ENCODE measurements at places on chromosomes 16 and 17. TPM values are rescaled to one million over a fixed set of nuclear protein-coding genes. Genes with fewer than 3 reads are reported as not detected.

- H3K27me3 ChIP-seq = no peaks in the 10 kb centered on the region
- no peak overlapping the region for H3K27ac ChIP-seq
- DNase-seq = no peak
- H3K4me3 ChIP-seq = no peak overlapping the region
These were observed 206.2 kb downstream of the ANKFN1 start for GRCh38 chr17:56359518-56359917.

Gene TERB1
- 0.18 TPM for total RNA-seq

DNA sequence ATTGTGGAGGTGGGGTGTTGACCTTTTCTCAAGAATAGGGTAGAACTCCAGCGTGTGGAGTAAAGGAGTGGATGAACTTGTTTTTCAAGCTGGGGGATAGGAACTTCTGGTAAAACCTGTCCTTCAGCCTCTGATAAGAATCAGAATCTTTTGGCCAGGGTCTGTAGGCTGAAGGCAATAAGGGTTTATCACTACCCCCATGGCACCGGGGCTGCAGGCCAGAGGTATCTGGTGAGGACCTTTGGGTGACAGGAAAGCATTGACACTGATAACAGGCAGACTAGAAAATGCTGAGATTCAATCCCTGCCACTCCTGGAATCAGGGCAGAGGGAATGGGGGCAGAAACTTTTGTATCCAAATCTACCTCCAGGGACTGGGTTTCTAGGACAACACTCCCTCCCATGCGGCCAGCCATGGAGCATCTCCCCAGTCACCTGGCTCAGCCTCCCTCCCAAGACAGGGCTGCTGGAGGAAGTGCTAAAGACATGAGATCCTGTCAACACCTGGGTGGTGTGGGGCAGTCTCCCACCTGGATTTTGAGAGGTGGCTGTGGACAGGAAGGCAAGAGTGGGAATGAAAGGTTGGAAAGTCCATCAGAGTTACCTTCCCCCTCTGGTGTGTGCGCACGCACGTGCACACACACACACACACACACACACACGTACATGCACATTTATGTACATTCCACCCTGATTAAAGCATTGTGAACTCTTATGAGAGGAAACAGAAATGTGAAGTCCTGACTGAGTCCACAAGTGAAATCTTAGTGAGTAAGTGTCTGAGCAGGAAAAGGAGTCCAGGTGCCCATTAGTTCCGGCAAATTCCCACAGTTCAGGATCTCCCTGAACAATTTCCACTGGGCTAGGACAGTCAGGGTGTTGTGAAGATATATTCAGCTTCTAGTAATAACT lies 53.1 kb upstream of the MARCHF10 start:
- no peak overlapping the region for H3K4me3 ChIP-seq
- no peaks in the 10 kb centered on the region for H3K36me3 ChIP-seq
- H3K4me1 ChIP-seq = no peaks in the 10 kb centered on the region
- H3K27ac ChIP-seq = no peak overlapping the region

DNA sequence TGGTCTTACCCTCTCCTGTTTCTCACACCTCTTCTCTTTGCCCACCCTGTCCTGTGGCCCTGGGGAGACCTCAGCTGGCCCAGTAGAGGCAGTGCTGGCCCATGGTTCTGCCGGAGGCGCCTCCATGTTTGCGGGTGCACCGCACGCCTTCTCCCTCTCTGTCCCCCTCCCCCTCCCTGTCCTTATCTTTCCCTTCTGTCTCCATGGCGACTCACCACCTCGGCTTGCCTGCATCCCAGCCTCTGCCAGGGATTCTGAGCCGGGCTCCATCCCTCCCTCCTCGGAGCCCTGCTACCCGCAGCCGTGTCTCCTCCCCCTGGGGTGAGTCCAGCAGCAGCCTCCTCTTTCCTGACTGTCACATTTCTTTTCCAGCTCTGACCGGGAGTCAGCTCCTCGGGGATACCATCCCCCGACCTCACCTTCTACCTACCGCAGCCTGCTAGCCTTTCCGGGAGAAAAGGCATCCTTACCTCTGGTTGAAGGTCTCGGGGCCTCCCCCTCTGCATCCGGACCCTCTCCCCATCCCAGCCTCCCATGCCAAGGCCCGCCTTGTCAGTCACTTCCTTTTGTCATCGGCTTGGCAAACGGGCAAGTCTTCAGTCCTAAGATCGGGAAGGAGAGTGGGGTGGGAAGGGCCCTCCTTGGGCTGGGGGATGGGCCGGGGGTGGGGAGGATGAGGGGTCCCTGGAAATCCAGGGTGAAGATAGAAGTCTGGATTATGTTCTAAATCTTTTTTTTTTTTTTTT lies at the start of gene RNF112:
RNF112 (plus strand) TSS at position 358 of the 746 bp plus-strand sequence; CDS start at position 535, 177 bp downstream.
- no peak for DNase-seq
- no peak within 1 kb of the TSS for H3K4me3 ChIP-seq
- peaks cover 3% of the 10 kb centered on the region for H3K27me3 ChIP-seq
- no peaks in the 10 kb centered on the region for H3K36me3 ChIP-seq
- H3K4me1 ChIP-seq = peaks cover 7% of the 10 kb centered on the region

GRCh38 chr17:8072729-8073461 lies 14.6 kb downstream of the ALOX12B start:
- no peak overlapping the region for H3K27ac ChIP-seq
- H3K36me3 ChIP-seq = no peaks in the 10 kb centered on the region
- H3K4me1 ChIP-seq = peaks cover 12% of the 10 kb centered on the region
- H3K4me3 ChIP-seq = peak overlapping the region; percentile 53
- no peak for DNase-seq
- peaks cover 92% of the 10 kb centered on the region for H3K27me3 ChIP-seq

Gene OR1F1
- total RNA-seq = not detected

GRCh38 chr17:61770752-61771533 lies 92.4 kb downstream of the BRIP1 start:
- H3K27me3 ChIP-seq = no peaks in the 10 kb centered on the region
- DNase-seq = no peak
- no peak overlapping the region for H3K27ac ChIP-seq
- no peak overlapping the region for H3K4me3 ChIP-seq
- peaks cover 16% of the 10 kb centered on the region for H3K4me1 ChIP-seq

Gene SEPTIN12
- total RNA-seq = not detected

- H3K4me1 ChIP-seq = peaks cover 33% of the 10 kb centered on the region
- peaks cover 2% of the 10 kb centered on the region for H3K27me3 ChIP-seq
- H3K4me3 ChIP-seq = no peak overlapping the region
- no peaks in the 10 kb centered on the region for H3K36me3 ChIP-seq
- no peak for DNase-seq
These were observed 153.4 kb upstream of the GSE1 start for GRCh38 chr16:85459529-85460251.

- H3K36me3 ChIP-seq = peaks cover 55% of the 10 kb centered on the region
- H3K4me1 ChIP-seq = peaks cover 18% of the 10 kb centered on the region
- H3K27me3 ChIP-seq = no peaks in the 10 kb centered on the region
- DNase-seq = peak; percentile 67
These were observed 9.8 kb upstream of the LASP1NB start for GRCh38 chr17:38915639-38915995.

Gene B3GNT9
- 44.9 TPM for total RNA-seq

DNA sequence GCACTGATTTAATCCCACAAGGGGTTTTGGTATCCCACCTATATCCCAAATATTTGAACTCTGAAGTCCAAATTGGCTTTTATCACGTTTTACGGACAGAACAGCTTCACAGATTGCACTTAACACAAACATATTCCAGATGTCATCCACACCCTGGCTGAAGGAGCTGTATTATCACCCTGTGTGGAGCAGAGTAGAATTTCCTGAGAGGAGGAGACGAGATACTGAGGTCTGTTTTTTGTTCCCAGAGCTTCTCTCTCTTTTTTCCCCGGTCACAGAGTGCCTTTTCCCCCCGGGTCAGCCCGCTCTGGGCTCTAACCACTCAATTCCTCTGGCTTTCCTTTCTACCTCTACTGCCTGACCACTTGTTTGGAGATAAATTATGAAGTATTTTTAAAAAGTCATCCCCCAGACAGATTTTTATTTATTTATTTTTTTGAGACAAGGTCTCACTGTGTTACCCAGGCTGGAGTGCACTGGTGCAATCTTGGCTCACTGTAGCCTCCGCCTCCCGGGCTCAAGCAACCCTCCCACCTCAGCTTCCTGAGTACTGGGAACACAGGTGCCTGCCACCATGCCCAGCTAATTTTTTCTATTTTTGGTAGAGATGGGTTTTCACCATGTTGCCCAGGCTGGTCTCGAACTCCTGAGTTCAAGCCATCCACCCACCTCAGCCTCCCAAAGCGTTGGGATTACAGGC lies 30.7 kb downstream of the DNAH2 start:
- H3K27me3 ChIP-seq = no peaks in the 10 kb centered on the region
- no peak overlapping the region for H3K4me3 ChIP-seq
- DNase-seq = no peak
- no peaks in the 10 kb centered on the region for H3K36me3 ChIP-seq
- H3K4me1 ChIP-seq = peaks cover 30% of the 10 kb centered on the region

DNA sequence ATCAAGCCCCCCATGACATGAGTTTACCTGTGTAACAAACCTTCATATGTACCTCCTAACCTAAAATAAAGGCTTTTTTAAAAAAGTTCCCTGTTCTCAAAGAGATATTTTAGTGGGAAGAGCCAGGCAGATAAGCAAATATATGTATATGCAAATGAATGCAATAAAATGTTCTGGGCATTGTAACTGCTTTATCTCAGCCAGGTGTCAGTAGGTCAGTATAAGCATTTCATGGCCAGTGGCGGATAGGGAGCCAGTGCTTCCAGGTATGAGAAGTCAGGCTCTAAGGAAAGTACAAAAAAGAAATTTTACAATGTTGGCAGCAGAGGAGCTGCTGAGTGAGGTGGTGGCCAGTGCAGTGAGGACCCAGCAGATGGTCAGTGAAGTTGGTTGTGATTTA lies 53.9 kb downstream of the TNRC6C start:
- no peak overlapping the region for H3K4me3 ChIP-seq
- H3K4me1 ChIP-seq = no peaks in the 10 kb centered on the region
- no peak overlapping the region for H3K27ac ChIP-seq
- H3K36me3 ChIP-seq = peaks cover 7% of the 10 kb centered on the region
- no peaks in the 10 kb centered on the region for H3K27me3 ChIP-seq
- DNase-seq = no peak

DNA sequence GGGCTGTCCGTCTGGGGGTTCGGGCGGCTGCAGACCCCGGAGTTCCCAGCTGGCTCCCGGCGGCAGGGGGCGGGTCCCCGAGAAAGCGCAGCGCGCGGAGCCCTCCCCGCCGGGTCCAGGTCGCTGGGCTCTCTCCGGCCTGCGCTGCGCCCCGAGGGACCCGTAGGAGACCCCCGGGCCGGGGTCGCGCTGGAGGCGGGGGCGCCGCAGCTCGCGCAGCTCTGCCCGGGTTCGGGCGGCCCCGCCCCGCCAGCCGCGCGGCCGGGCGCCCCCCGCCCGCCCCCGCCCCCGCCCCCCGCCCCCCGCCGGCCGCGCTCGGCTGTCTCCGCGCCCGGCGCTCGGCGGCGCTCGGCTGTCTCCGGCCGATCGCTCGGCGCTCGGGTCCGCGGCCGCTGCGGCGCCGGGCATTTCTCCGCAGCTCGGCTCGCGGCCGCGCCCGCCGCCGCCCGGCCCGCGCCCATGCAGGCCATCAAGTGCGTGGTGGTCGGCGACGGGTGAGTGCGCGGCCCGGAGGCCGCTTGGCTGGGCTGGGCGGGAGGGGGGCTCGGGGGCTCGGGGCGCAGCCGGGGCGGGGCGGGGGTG lies at the start of gene RAC3:
RAC3 (plus strand) TSS at position 376 of the 582 bp plus-strand sequence; CDS start at position 460, 84 bp downstream.
- H3K4me3 ChIP-seq = peak within 1 kb of the TSS; percentile 81
- no peaks in the 10 kb centered on the region for H3K27me3 ChIP-seq

Data from osteocyte (in vitro differentiated cells).